ENCODE measurements at places on chromosomes 1 and 21.

DNA sequence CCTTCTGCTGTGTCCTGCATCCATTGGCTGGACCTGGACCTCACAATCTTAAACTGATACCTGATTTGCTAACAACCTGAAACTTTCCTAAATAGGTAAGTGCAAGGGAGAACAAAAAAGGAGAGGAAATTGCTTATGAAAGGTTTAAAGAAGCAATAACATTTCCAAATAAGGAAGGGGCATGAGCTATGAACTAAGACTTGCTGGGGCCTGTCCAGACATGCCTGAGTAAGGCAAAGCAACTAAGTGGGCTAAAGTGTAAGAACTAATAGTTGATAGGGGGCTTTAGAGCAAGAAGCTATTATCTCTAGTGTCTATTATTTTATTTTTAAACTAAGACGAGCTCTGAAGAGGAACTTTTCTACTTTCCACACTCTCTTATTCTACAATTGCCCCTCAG, 11.6 kb downstream of the JMJD4 start:
- DNase-seq, result no peak

- no peak for DNase-seq
These were observed 269.6 kb downstream of the VAV3 start for GRCh38 chr1:107695341-107695740.

- DNase-seq, result no peak
These were observed 196.7 kb downstream of the LRRC40 start for GRCh38 chr1:70008660-70009059.

- DNase-seq, result no peak
These were observed 94.0 kb upstream of the KCND3 start for GRCh38 chr1:112083487-112083886.

GRCh38 chr1:78787544-78787943, 137.9 kb downstream of the IFI44 start:
- no peak for DNase-seq

Data from NCI-H2171 treated with DMSO at 0.1 percent for 48 hours (cell line).